ENCODE measurements at places on chromosomes 6 and 20.
A peak's percentile ranks its signal among the peaks of the same experiment; 100 is the strongest.

GRCh38 chr20:46965477-46965876 lies 70.8 kb downstream of the EYA2 start:
- DNase-seq = no peak

DNA sequence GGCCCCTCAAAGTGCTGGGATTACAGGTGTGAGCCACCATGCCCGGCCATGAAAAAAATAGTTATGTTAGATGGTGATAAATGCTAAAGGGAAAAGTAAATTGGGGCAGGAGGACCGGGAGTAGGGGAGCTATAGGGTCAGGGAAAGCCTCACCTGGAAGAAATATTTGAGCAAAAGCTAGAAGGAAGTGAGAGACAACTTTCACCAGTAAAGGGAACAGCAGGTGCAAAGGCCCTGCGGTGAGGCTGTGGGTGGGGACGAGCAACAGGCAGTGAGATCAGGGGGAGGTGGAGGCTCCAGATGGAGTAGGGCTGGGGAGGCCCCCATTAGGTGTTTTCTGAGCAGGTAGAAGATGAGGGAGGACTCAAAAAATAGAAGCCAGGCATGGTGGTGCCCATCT lies 16.0 kb downstream of the BCAS4 start:
- no peak for DNase-seq

DNA sequence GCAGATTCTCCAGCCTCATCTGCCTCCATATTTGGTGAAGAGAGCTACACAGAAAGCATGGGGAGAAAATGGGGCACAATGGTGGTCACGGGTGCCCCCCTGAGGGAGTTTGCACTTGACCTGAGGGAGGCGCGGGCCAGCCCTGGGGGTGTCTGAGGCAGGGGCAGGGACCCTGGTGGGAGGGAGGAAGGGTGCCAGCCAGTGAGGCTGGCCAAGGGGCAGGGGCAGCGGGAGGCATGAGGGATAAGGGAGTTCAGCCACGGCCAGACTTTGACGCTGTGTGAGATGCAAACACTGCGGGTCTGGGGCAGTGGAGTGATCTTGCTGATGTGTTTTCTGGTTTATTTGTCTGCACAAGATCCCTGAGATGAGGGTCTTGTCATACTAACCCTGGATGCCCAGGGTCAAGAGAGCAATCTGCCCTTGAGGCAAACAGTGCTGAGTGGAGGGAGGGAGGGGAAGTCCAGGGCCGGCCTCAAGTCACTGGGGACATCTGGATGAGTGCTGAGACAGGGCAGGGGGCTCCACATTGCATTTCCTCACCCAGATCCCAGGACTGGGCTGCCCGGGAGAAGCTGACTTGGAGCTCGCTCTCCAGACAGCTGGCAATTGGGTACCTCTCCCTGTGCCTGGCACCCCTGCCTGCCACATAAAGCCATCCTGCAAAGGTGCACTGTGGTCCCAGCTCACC lies 8.8 kb upstream of the PCMTD2 start:
- DNase-seq = no peak

DNA sequence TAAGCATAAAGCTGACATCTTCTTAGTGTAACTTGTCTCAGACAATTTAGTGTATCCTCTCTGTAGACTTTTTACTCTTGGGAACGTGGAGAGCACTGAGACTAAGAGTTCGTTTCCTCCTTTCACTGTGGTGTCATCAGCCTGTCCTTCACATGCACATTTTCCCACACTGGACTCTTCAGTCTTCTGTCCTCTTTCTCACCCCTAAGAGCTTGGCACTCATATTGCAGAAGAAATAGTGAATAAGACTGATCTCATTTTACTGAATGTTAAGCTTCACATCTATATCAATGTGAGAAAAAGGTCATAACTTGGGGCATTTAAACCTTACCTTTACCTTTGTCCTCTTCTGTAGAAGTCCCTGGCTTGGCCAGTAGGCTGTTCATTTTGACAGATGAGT lies 25.6 kb downstream of the FUCA2 start:
- DNase-seq = no peak

- no peak for DNase-seq
These were observed 35.6 kb downstream of the TM9SF4 start for GRCh38 chr20:32144898-32145662.

DNA sequence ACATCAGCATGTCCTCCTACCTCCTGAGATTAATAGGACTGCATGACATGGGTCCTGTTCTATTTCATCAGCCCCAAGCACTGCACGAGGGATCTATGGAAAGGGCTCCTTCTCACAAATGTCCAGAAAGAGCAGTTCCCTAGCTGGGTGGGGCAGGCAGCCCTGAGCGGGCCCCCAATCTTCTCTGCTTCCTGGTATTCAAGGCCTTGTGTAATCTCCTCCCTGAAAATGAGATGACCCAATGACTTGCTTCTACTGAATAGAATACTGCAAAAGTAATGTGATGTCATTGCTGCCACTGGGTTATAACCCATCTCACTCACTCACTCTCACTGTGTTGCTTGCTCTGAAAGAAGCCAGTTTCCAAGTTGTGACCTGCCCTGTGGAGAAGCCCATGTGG lies 126.4 kb downstream of the OPRM1 start:
- no peak for DNase-seq

- DNase-seq = peak; percentile 54
These were observed at the start of gene FUCA2 for GRCh38 chr6:143510991-143511891. TSS of gene FUCA2 (minus strand) at chr6:143511720. CDS start at chr6:143511634, 86 bp downstream.

GRCh38 chr6:14134211-14134910 lies 16.8 kb downstream of the CD83 start:
- DNase-seq = no peak

DNA sequence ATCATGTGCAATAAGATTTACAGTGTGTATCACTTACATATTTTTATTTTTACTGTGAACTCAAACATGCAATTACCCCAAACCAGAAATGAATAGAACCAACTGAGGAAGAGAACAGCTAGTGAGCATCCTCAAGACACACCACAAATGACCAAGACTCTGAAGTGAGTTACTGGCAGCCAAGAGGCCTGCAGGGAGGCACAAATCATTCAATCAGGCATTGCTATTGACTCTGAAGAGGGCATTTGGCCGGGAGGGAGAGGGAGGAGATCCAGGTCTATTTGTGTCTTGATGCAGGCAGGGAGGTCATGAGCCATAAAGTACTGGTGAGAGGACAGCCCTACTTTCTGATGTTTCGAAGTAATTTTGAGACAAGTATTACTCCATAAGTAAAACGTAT lies 257.7 kb downstream of the BCKDHB start:
- no peak for DNase-seq

DNA sequence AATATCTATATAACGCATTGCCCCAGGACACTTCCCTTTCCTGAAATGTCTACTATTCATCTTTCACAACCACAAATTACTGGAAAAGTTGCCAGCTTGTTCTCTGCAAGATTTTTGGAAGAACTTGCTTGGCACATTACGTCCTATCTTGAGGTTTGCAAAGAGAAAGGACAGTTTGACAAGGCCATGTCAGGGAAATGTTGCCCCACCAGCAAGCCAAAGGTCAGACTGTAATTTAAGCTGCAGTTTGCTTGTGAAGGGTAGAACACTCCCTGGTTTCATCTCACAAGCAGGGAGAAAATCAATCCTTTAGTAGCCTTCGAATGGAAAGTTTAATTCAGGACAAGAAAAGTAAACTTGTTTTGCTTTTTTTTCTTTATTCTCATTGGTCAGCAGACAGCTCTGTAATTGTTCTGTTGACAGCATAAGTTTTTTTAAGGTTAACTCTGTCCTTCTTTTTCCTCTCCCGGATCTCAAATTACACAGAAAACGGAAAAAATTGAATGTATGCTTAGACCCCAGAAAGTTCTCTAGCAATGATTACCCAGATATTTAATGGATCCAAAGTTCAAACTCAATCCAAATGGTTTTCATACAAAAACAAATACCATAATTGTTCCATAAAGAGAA lies 541.8 kb upstream of the NRSN1 start:
- no peak for DNase-seq

DNA sequence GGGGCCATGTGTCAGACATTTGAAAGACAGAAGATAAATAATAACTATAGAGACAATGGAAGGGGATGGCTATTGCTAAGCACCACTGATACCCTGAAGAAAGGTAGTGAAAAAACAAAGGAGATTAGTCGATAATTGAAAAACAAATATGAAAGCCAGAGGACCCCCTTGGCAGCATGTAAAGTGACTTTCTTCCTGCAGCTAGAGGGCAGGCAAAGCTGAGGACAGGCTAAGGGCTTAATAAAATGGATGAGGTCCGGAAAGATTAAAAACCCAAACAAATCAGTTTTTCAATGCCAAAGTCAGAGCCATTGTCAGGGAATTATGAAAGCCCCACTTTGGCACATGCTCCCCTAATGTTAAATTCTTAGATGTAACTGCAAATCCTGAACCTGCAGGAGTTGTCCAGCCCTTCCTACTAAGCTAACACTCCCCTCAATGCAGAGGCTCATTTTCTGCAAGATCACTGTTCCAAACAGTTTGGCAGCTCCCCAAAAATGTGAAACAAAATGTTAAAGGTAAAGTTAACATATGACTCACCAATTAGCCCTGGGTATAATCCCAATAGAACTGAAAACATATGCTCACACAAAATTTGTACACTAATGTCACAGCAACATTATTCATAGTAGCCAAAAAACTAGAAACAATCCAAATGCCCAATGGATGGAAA lies 1177.9 kb downstream of the GRIK2 start:
- DNase-seq = no peak

DNA sequence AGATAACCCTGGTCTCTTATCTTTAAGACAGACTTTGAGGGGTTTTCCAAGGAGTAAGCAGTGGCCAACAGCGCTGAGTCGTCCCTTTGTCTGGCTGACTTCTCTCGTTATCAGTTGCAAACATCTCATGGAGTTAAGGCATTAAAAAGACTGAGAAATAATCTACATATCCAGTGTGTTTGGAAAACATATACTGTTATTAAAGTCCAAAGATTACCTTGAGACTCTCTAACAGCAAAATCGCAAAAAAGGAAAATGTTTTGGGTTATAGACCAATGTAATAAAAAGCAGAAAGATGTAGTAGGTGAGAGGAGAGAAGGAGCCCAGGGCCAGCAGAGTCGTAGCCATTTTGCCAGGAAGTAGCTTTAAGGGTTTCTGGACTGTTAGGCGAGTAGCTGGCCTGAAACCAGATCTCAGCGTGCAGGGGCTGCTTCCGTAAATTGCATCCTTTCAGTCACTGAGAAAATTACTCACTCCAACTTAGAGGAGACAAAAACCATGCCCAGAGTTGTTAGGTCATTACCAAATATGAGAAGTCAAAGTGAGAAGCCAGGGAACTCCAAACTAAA lies 24.6 kb downstream of the MYLK4 start:
- DNase-seq = no peak

- DNase-seq = no peak
These were observed 113.6 kb downstream of the TRERF1 start for GRCh38 chr6:42337985-42338743.

- no peak for DNase-seq
These were observed 91.0 kb downstream of the PXDC1 start for GRCh38 chr6:3660473-3660872.

DNA sequence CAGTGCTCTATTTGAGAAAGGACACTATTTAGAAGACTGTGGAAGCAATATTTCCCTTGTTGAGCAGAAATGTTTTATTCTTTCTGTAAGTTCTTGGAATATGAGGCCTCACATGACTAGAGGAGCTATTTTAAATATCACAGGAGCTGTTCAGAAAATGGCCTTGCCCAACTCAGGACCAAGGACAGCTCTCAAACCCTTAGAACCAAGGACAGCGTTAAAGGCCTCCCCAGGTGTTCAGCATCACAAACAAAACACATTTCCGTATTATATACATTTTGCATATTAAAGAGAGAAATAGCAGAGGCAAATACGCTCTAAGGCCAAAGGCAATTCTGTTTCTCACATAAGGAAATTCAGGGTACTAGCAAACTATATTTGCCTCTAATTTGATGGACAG lies 631.4 kb downstream of the CDH26 start:
- no peak for DNase-seq

GRCh38 chr20:51106011-51106410 lies 83.1 kb upstream of the KCNG1 start:
- no peak for DNase-seq

- no peak for DNase-seq
These were observed 90.1 kb upstream of the PAK5 start for GRCh38 chr20:9928955-9929354.

- no peak for DNase-seq
These were observed 214.8 kb downstream of the ADGB start for GRCh38 chr6:146813554-146813953.

DNA sequence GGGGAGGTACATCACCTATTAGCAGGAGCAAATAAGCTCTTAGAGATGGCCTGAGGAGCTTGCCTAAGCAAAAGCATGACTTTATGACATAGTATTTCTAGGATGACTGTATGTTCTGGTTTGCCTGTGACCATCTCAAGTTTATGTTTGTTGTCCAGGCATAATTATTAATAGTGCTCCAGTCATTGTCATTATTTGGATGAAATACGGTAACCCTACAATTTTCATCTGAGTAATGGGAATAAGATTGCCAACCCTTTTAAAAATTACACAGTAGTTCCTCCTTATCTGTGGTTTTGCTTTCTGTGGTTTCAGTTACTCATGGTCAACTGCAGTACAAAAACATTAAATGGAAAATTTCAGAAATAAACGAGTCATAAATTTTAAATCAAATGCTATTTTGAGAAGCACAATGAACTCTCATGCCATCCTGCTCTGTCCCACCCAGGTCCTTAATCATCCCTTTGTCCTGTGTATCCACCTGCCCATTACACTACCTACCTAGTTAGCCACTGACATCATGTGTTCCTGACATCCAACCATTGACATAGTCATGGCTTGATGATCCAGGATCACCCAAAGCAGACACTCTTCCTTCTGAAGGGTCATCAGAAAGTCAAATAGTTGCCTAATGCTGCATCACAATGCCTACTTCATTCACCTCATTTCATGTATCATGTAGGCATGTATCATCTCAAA lies 27.0 kb upstream of the TFB1M start:
- DNase-seq = no peak

DNA sequence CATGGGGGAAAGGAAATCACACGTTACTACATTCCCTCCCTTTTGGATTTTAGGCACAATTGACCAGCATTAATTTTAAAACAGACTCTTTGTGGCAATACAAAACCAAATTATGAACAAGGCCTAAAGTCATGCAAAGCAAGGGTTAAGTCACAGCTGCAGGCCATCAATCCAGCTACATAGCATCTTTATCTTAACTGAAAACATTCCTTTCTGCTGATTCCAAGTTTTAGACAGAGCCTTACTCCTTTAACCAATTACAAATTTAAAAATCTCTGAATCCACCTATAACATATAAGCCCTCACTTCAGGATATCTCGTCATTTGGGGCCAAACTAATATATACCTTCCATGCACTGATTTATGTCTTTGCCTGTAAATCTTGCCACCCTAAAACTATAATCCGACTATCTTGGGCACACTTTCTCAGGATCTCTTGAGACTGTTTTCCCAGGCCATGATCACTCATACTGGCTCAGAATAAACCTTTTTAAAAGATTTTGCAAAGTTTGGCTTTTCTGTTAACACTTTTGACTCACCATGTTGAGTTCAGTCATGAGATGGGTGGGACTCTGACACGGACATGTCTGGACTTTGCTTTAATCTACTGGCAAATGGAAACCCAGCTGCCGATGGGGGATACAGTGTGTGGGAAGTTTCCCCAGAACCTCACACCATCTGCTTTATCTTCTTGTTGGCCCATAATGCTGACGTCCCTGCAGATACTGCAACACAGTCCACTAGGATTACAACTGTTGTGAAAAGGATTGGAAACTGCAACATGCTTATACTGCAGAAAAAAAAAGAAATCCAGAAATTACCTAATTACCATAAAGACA lies 757.0 kb downstream of the PTPRT start:
- no peak for DNase-seq

- DNase-seq = no peak
These were observed 103.7 kb downstream of the TPBG start for GRCh38 chr6:82467338-82467737.

Data from stimulated activated CD8-positive, alpha-beta memory T cell treated with anti-CD3 and anti-CD28 coated beads, Interleukin-2, amount 100 ng/mL, for 48 hours (primary cell).